ENCODE measurements at places on chromosomes 12 and 14.

- DNase-seq, result no peak
Measured at GRCh38 chr12:12608557-12608957, 3.1 kb upstream of the CREBL2 start.

- DNase-seq, result no peak
Measured at GRCh38 chr12:116196752-116197718, 80.5 kb downstream of the MED13L start.

DNA sequence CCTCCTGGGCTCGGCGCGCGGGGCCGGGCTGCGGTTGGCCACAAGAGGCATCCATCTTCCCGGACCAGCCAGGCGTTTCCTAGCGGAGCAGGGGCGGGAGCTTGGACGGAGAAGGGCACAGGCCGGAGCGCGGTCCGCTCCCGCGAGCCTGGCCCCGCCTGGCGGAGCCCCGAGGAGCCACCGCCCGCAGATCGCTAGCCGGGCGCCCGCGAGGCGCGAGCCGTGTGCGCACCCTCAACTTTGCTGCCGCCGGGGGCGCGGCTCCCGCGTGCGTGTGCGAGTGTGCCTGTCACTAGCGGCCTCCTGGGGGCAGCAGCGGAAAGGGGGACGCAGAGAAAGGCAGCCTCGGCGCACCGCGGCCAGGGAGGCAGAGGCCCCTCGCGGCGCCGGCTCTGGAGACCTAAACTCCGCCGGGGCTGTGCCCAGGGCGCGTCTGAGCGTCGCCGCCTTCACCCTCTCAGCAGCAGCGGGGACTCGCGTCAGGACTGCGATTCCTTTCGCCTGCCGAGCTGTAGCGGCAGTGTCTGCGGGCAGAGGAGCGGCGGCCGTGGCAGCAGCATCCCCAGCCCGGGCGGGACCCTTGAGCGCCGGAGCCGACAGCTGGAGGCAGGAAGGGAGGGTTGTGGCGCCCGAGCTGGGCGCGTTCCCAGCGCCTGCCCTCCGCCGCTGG is 644 bp upstream of the SRGAP1 start:
- DNase-seq, result peak; percentile 95

- no peak for DNase-seq
Measured at GRCh38 chr14:74664717-74665116, 48.2 kb downstream of the AREL1 start.

- DNase-seq, result no peak
Measured at GRCh38 chr14:24434676-24435075, 4.9 kb downstream of the KHNYN start.

- DNase-seq, result no peak
Measured at GRCh38 chr12:127355061-127355841, 911.7 kb upstream of the TMEM132C start.

GRCh38 chr12:18217966-18218365 is 43.4 kb upstream of the PIK3C2G start:
- DNase-seq, result no peak

DNA sequence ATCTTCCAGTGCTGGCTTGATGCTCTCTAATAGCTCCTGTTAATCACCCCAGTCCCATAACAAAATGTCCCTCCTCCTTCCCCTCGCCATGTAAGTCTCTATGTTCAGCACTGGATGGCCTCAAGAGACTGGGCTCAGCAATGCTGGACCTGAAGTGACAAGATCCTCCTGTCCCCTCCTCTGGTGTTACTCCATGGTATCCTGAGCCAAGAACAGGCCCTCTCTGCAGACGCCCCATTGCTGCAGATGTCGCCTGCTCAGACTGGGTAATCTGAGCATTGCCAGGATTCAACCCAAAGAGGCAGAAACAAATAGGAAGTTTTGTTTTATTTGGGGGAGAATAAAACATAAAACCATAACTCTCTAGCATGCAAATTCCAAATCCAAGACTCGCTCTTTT is 149.7 kb downstream of the NTF3 start:
- no peak for DNase-seq
